ENCODE measurements at places on chromosomes 12 and 14.
A peak's percentile ranks its signal among the peaks of the same experiment; 100 is the strongest.

- DNase-seq: no peak
Measured at GRCh38 chr12:32650508-32650907, 28.6 kb upstream of the DNM1L start.

GRCh38 chr12:4909734-4910501 lies at the start of gene KCNA1:
Gene KCNA1, plus strand, starts transcription at chr12:4909905. Its CDS starts 1,474 bp downstream, at chr12:4911379.
- no peak for DNase-seq

DNA sequence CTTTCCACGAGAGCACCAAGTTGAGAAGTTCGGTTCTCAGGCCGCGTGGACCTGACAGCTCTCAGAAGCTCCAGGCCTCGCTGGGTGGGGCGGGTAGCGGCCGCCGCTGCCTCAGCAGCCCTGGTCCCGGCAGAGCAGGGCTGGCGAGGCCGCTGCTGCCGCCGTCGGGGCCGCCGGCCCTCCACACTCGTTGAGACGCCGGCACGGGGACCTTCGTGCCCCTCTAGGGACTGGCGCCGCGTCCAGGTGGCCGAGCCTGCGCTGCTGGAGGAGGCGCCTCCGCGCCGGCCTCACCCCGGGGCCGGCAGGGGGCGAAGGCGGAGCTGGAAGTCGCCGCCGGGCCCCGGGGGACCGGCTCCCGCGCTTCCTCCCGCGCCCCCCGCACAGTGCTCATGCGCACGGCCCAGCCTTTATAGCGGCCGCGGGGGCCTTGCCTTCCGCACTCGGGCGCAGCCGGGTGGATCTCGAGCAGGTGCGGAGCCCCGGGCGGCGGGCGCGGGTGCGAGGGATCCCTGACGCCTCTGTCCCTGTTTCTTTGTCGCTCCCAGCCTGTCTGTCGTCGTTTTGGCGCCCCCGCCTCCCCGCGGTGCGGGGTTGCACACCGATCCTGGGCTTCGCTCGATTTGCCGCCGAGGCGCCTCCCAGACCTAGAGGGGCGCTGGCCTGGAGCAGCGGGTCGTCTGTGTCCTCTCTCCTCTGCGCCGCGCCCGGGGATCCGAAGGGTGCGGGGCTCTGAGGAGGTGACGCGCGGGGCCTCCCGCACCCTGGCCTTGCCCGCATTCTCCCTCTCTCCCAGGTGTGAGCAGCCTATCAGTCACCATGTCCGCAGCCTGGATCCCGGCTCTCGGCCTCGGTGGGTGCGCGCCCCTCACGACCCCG lies at the start of gene COCH:
Gene COCH, plus strand, starts transcription at position 440 of the 879 bp plus-strand sequence. Its CDS starts 380 bp downstream, at position 820.
- DNase-seq: no peak

DNA sequence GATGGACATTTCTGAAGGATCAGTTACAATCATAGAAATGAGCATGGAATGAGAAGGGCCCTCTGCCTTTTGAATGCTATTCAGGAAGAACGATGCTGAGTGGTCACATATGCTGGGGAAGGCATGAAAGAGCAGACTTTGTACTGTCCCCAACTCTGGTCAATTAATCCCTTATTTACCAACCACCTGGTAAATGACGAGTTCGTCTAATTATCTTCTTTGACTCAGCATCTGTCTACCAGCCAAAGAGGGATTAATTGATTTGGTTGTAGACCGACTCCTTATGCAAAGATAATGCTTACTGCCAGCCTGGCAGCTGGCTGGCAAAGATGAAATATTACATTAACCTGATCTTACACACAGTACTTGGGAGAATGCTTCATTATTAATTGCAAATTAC lies 152.2 kb downstream of the CHST11 start:
- no peak for DNase-seq

DNA sequence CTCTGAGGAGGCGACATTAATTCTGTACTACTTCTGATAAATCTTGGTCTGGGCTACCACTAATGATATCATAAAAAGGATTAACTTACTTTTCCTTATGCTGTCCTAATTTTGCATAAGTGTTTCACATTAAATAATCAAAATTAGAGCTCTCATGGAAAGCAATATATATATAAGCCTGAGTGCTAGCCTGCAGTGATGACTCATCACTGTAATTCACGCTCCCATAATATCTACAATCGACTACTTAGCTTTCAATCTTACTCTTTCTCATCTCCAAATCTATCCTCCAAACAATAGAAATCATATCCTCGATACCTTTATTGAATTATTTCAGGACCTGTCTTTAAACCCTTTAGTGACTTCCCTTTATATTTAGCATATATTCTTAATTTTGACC lies 701.3 kb downstream of the RERGL start:
- no peak for DNase-seq

DNA sequence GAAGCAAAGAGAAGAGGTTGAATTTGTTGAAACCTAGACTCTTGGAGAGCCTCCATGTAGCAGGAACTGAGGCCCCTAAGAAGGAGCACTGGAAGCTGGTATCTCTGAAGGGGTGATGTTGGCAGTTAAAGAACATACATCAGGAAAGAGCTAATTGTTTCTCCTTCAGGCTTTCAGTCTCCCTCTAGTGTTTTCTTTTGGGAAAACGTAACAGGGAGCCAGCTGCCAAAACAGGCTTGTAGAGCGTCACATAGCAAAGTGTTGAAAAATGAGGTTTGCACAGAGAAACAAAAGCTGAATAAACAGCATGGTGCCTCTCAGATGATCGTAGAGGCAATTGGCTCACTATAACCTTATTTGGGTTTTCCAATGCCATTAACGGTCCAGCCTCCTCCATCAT lies 46.9 kb upstream of the CAND1 start:
- no peak for DNase-seq

- no peak for DNase-seq
Measured at GRCh38 chr14:98374136-98374535, 897.9 kb downstream of the BCL11B start.

DNA sequence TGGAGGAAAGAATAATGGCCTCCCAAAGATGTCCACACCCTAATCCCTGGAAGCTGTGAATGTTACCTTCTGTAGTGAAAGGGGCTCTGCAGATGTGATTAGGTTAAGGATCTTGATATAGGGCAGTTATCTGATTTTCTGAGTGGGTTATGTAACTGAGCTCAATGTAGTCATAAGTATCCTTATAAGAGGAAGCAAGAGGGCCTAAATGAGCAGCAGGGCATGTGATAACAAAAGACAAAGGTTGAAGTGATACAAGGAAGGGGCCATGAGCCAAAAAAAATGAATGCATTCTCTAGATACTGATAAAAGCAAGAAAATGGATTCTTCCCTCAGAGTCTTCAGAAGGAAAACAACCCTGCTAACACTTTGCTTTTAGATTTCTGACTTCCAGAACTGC lies 78.8 kb downstream of the OSBPL8 start:
- no peak for DNase-seq

DNA sequence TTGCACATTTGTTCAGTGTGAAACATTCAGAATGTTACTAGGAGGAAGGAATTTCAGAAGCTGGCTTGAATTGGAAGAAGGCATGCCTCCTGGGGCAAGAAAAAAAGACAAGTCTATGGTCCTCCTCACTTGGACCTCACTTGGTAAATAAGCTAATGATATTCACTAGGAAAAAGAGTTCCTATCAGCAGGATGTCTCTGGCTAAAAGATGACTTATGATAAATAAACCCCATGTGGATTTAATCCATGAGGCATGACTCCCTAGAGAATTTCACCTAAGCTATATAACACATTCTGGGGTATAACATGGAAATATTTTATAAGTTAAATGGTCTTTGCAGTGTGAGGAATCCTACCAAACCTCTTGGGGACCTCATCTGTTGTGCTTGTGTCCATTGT lies 199.9 kb downstream of the LRIG3 start:
- no peak for DNase-seq

GRCh38 chr14:100334904-100335303 lies 11.8 kb downstream of the SLC25A47 start:
- DNase-seq: no peak

GRCh38 chr14:24249230-24250021 lies 7.0 kb upstream of the TINF2 start:
- DNase-seq: no peak

GRCh38 chr12:88884600-88884999 lies 304.3 kb upstream of the KITLG start:
- DNase-seq: no peak

GRCh38 chr14:54654605-54655004 lies 87.7 kb downstream of the SAMD4A start:
- DNase-seq: no peak

DNA sequence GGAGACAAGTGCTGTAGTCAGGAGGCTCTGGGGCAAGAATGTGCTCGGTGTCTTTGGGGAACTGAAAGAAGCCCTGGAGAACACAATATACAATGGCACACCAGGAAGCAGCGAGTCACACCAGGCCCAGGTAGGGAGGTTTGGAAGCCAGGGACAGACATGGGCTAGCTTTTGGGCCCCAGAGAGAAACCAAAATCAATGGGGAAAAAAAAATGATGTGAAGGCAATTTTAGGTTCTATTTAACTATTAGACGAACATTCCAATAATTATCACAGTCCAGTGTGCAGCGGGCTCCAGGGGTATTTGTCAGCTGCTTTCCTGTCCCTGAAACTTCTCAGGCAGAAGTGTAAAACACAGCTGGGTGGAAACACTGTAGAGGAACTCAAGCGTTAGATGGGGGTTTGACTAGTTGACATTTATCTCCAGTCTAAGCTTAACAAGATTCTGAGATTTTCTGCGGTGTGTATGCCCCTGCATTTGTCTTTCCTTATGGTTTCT lies 21.8 kb upstream of the EGLN3 start:
- DNase-seq: no peak

- no peak for DNase-seq
Measured at GRCh38 chr14:90630171-90630806, 185.9 kb downstream of the TTC7B start.

- DNase-seq: peak; percentile 22
Measured at GRCh38 chr12:53938326-53939140, at the start of gene HOXC13. Gene HOXC13, plus strand, starts transcription at chr12:53938831. Its CDS starts 76 bp downstream, at chr12:53938907.

DNA sequence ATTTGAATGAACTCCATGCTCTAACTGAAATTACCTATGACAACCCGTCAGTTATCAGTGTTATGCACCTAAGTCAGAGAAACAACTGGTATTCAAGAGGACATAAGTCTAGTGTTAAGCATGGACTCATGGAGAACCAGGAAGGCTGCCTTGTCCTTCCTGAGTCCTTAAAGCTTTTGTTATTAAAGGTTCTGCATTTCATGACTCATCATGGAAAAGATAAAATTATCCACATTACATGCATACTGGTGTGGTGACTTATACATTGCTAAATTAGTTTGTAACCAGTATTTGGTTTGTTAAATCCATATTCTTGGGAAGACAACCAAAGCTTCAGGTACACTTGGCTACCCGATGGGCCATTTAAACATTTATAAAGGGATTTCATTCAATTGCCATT lies 6.5 kb upstream of the OR4E1 start:
- no peak for DNase-seq

GRCh38 chr14:34671716-34672115 lies 41.8 kb upstream of the SNX6 start:
- no peak for DNase-seq

GRCh38 chr12:30529489-30530269 lies 166.0 kb downstream of the IPO8 start:
- no peak for DNase-seq

- peak; percentile 75 for DNase-seq
Measured at GRCh38 chr12:121626853-121627640, 717 bp downstream of the ORAI1 start.

GRCh38 chr12:76259660-76260389 lies 88.4 kb downstream of the BBS10 start:
- DNase-seq: no peak

GRCh38 chr12:100489251-100489820 lies 15.7 kb downstream of the NR1H4 start:
- DNase-seq: no peak

- no peak for DNase-seq
Measured at GRCh38 chr14:103116636-103117035, 6.6 kb upstream of the TNFAIP2 start.

DNA sequence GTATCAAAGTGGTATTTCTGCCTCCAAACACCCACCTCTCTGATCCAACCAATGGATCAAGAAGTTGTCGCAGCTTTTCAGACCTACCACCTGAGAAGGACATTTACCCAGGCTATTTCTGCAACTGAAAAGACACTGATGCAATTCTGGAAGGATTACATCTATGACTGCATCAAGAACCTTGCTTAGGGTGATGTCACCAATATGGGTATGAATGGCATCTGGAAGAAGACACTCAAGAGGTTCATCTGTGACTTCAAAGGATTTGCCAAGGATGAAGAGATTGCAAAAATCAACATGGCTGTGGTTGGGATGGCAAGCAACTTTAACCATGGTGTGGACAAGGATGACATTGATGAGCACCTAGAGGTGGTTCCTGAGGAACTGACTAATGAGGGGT lies 154.2 kb downstream of the PCNX1 start:
- DNase-seq: no peak

GRCh38 chr12:89250213-89250612 lies 102.1 kb downstream of the DUSP6 start:
- DNase-seq: no peak

GRCh38 chr12:13005649-13006048 lies 5.6 kb upstream of the HEBP1 start:
- DNase-seq: no peak

DNA sequence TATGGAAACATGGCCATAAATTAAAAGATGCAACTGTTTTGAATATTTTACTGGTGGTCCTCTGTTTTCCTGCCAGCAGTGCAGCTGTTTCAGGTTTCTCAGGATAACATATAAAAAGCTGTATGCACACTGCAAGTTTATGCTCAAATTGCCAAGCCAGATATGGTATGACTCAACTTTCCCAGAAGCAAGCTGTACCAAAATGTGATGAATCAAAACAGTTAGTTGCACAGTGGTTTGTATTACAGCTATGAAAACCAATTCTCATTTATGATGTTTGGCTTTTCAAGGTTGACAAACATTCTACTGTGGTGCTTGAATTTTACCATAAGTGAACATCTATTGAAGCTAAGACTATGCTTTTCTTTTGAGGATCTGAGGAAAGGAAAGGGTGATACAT lies 15.5 kb downstream of the TRMT5 start:
- no peak for DNase-seq

GRCh38 chr12:84704856-84705255 lies 207.7 kb downstream of the SLC6A15 start:
- DNase-seq: no peak

- DNase-seq: no peak
Measured at GRCh38 chr12:22800332-22800731, 175.4 kb downstream of the ETNK1 start.

GRCh38 chr14:93148979-93149378 lies 33.3 kb upstream of the ITPK1 start:
- no peak for DNase-seq

GRCh38 chr14:42671636-42672035 lies 1065.0 kb downstream of the LRFN5 start:
- no peak for DNase-seq

All from stimulated activated CD4-positive, alpha-beta T cell treated with anti-CD3 and anti-CD28 coated beads, Interleukin-1b, Interleukin-23, amount 100 ng/mL, for 1 hour (primary cell).